ENCODE measurements at places on chromosomes 16 and 17.

- H3K36me3 ChIP-seq: no peaks in the 10 kb centered on the region
- no peak overlapping the region for H3K4me3 ChIP-seq
- no peak overlapping the region for H3K27ac ChIP-seq
These were observed 20.0 kb upstream of the CACNG4 start for GRCh38 chr17:66944351-66945146.

DNA sequence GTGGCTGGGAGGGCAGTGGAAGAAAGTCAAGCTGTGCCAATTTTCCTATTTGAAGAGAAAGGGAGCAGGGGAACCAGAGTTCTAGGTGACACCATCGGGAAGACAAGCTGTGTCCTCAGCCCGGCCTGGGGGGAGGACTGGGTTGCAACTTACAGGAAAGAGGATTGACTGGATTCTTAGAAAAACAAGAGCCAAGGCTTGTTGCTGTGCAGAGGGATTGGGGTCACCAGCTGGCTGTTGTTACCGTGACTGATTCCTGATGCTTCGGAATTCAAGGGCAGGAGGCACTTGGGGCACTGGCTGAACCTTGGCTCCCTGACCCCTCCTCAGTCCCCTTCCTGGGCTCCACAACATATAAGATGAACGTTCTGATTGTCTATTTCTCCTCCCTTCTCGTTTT is 16.8 kb upstream of the MMP2 start:
- H3K27me3 ChIP-seq: peaks cover 6% of the 10 kb centered on the region
- no peak overlapping the region for H3K4me3 ChIP-seq
- H3K4me1 ChIP-seq: no peaks in the 10 kb centered on the region
- no peaks in the 10 kb centered on the region for H3K36me3 ChIP-seq
- no peak for DNase-seq
- H3K27ac ChIP-seq: no peak overlapping the region

GRCh38 chr17:58506354-58507080 is 7.9 kb downstream of the MTMR4 start:
- no peak overlapping the region for H3K4me3 ChIP-seq
- H3K27me3 ChIP-seq: no peaks in the 10 kb centered on the region
- peaks cover 57% of the 10 kb centered on the region for H3K36me3 ChIP-seq
- no peak for DNase-seq
- H3K4me1 ChIP-seq: no peaks in the 10 kb centered on the region

DNA sequence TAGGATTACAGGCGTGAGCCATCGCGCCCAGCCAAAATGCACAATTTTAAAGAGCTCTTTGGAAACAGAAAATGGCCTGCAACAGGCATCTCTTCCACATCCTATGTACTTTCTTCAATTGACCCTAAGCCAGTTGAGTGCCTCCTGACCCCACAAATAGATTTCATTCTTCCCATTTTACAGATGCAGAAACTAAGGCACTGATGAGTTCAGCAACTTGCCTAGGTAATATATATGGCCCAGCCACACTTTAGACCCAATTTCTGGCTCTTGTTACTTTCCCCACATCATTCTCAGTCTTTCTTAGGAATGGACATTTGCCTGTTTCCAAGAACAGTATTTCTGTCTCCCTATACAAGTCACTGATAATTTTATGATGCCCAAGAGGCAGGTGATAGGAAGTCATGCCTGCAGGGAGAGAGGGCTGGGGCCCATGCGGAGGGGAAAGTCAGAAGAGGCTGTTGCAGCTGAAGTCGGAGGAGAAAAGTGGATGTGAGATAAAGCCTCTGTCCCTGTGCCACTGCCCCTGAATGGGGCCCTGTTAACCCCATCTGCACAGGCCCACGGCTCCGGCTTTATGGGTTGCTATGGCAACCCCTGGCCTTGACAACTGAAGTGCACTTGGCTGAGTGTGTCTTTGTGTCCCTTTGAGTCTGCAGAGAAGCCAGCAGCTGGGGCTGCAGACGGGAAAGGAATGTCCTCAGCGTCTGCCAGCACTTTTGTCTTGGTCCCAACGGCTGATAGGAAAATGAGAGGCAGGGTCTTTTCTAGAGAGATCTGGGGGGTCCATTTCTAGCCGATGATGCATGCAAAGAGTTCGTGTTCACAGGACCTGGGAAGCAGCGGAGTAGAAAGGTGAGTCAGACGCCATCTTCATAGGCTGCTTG is 45.9 kb downstream of the ABAT start:
- no peaks in the 10 kb centered on the region for H3K27me3 ChIP-seq
- no peak overlapping the region for H3K4me3 ChIP-seq
- H3K4me1 ChIP-seq: no peaks in the 10 kb centered on the region
- no peak overlapping the region for H3K27ac ChIP-seq
- H3K36me3 ChIP-seq: no peaks in the 10 kb centered on the region
- no peak for DNase-seq

DNA sequence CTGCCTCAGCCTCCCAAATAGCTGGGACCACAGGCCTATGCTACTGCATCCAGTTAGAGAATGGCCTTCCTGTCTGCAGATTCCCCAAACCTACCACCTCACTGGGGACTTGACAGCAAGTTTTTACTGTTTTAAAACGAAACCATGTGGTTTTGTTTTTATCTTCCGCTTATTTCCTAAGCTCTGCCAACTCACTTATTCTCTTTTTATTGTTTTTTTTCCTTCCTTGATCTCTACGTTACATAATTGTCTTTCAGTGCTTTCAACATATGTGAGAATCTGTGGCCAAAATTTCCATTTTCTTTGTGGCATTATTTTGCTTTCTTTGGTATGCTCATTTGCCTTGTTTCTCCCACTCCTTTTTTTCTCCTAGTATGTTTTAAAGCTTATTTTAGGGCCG is 14.6 kb upstream of the SLC38A7 start:
- H3K4me3 ChIP-seq: no peak overlapping the region
- no peak overlapping the region for H3K27ac ChIP-seq
- H3K36me3 ChIP-seq: no peaks in the 10 kb centered on the region
- no peak for DNase-seq

DNA sequence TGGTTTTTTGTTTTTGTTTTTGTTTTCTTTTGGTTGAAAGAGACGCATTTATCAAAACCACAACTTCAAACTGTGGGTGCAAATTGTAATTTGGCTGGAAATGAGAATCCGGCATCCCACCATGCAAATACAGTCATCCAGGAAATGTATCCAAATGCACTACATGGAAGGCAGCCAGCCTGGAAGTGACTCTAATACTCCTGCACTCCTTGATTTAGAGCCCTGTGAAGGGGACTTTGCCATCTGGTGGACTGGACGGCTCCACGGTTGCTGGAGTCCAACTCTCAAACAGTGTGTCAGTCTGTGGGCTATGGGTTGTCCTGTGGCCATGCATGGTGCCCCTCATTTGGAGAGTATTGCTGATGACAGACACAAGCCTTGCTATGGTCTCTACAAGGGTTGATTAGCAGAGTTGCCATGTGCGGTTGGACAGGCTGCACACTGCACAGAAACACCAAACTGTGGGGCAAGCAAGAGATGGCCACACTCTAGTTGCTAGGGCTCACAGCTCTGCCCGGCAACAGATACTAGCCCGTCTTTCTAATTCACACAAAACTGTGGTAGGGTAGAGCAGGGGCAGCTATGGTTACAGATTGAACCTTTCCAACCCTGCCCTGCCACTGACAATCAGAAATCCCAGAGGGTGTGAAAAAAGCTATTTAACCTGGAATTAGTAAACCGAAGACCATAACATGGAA is 62.4 kb downstream of the VAT1L start:
- H3K36me3 ChIP-seq: no peaks in the 10 kb centered on the region
- H3K27me3 ChIP-seq: peaks cover 7% of the 10 kb centered on the region
- no peaks in the 10 kb centered on the region for H3K4me1 ChIP-seq
- no peak overlapping the region for H3K4me3 ChIP-seq

DNA sequence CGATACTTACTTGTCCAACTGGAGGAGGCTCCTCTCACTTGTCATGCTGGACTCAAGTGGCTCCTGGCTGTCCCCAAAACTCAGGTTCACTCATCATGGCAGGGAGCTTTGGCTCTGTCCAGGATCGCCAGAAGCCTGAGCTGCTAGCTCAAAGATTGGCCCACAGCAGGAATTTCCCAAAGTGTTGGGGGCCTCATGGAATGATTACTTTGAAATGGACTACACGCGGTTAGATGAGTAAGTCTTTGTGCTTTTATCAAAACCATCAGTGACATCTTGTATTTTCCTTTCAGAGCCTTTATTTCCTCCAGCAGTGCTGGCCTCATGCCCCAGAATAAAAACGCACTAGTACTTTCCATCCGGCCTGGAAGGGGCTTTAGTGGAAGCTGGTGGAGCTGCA is 29.2 kb upstream of the PHB1 start:
- H3K27ac ChIP-seq: no peak overlapping the region
- H3K36me3 ChIP-seq: no peaks in the 10 kb centered on the region
- peaks cover 10% of the 10 kb centered on the region for H3K27me3 ChIP-seq
- no peak for DNase-seq
- no peak overlapping the region for H3K4me3 ChIP-seq
- H3K4me1 ChIP-seq: no peaks in the 10 kb centered on the region

- H3K27ac ChIP-seq: no peak overlapping the region
- no peak for DNase-seq
- H3K4me3 ChIP-seq: no peak overlapping the region
- no peaks in the 10 kb centered on the region for H3K27me3 ChIP-seq
- H3K36me3 ChIP-seq: no peaks in the 10 kb centered on the region
These were observed 155.8 kb upstream of the CDC42EP4 start for GRCh38 chr17:73467651-73468050.

DNA sequence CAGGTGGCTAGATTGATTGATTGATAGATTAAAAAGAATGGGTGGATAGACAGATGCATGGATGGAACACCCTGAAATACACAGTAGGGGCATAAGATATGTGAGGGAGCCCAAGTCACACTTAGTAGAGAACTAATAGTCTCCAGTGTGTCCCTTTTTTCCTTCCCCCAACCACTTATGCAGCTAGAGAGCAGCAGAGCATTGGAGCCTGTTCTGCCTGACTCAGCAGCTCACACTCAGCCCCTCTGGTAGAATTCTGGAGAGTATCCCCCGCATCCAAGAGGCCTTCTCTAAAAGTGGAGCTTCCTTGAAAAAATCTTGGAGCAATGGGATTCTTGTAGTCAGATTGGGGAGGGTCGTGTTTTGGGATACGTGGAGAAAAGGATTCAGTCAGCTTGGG is 20.5 kb upstream of the GPR139 start:
- no peaks in the 10 kb centered on the region for H3K27me3 ChIP-seq
- H3K27ac ChIP-seq: no peak overlapping the region

GRCh38 chr17:81840826-81841778 is 6.3 kb upstream of the PPP1R27 start:
- H3K4me1 ChIP-seq: no peaks in the 10 kb centered on the region
- DNase-seq: no peak
- no peak overlapping the region for H3K4me3 ChIP-seq
- peaks cover 19% of the 10 kb centered on the region for H3K36me3 ChIP-seq

- no peak for DNase-seq
- H3K36me3 ChIP-seq: no peaks in the 10 kb centered on the region
- H3K4me3 ChIP-seq: no peak overlapping the region
- H3K4me1 ChIP-seq: no peaks in the 10 kb centered on the region
These were observed 33.6 kb upstream of the CCR7 start for GRCh38 chr17:40598619-40599467.

DNA sequence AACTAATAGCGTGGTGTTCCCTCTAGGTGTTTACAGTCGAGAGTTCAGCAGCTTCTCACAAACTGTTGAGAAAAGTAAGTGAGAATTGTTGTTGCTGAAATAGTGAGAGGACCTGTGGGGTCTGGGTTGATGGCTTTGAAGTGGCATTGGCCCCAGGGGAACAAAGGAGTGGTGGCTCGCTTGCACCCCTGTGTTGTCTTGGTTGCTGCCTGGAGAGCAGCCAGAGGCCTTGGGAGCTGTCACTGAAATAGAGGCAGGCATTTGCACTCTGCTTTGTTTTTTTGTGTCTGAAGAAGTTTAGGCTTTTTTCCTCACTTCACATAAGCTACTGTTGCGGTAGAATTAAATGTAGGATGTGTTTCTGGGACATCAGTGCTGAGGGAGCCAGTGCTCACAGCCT is 36.8 kb downstream of the PRMT7 start:
- H3K36me3 ChIP-seq: peaks cover 42% of the 10 kb centered on the region
- H3K27me3 ChIP-seq: no peaks in the 10 kb centered on the region
- H3K27ac ChIP-seq: no peak overlapping the region
- no peaks in the 10 kb centered on the region for H3K4me1 ChIP-seq
- DNase-seq: no peak

- H3K36me3 ChIP-seq: no peaks in the 10 kb centered on the region
- no peak overlapping the region for H3K27ac ChIP-seq
- DNase-seq: no peak
- no peaks in the 10 kb centered on the region for H3K27me3 ChIP-seq
- no peaks in the 10 kb centered on the region for H3K4me1 ChIP-seq
- H3K4me3 ChIP-seq: no peak overlapping the region
These were observed 120.6 kb upstream of the RPL38 start for GRCh38 chr17:74082886-74083285.

Data from endothelial cell of umbilical vein (primary cell).